ENCODE measurements at places on chromosomes 11 and 22. TPM values are rescaled to one million over a fixed set of nuclear protein-coding genes. Genes with fewer than 3 reads are reported as not detected.

GRCh38 chr11:112554586-112554985 lies 293.9 kb upstream of the PLET1 start:
- DNase-seq: peak; percentile 54

- no peak for DNase-seq
These were observed 53.3 kb upstream of the CLDN5 start for GRCh38 chr22:19577422-19577966.

The CDON gene
- polyA plus RNA-seq: 2.7 TPM

The CHST1 gene
- 0.06 TPM for polyA plus RNA-seq

DNA sequence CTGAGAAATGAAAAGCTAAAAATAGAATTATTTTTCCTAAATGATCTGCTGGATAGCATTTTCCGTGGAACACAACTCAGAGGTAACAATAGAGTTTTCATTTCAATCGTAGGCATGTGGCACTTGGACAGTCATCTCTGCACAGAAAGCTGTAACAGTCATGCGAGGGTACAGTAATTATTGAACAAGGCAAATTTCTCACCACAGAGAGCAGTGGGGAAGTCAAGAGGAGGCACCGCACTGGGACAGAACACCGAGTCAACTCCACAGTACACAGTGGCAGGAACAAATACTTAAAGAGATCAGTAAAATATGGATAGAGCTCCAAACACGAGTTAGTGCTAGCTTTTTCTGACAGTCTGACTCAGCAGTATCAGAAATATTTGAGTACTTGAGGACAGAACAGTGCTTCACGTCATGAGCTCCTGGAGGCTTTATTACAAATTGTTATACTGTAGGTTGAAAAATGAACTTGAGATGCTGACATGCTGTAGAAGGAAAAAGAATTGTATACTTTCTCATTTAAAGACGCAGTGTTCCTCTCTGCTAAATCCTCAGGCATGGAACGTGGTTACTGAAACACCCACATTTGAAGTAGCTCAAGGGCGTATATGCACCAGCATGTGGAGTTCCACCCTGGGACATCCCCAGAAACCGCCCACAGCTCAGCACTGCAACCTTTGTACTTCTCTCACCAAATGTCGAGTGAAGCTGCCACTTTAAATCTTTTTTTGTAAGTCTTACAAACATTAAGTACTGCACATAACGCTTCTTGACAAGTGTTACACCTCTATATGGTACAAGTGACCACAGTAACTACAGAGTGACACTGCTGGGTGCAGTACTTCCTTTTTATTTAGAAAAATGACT lies 27.4 kb upstream of the YPEL1 start:
- DNase-seq: no peak

The FOLR1 gene
- polyA plus RNA-seq: not detected

DNA sequence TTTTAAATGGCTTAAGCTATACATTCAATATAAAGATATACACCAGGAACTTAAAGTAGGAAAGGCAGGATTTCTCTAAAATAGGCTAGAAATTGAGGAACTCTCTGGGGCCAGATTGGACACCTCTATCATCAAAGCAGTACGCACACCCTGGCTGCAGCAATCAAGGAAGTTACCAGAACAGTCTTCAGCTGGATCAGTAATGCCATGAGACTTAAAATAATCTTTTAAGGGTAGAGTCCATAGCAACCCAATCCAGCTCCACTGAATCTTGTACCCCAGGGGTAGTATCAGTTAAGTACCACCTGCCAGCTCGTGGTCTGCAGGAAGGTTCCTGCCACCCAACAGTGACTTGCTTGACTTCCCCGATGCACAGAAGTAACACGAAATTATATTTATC lies 3.0 kb downstream of the RDX start:
- DNase-seq: no peak

DNA sequence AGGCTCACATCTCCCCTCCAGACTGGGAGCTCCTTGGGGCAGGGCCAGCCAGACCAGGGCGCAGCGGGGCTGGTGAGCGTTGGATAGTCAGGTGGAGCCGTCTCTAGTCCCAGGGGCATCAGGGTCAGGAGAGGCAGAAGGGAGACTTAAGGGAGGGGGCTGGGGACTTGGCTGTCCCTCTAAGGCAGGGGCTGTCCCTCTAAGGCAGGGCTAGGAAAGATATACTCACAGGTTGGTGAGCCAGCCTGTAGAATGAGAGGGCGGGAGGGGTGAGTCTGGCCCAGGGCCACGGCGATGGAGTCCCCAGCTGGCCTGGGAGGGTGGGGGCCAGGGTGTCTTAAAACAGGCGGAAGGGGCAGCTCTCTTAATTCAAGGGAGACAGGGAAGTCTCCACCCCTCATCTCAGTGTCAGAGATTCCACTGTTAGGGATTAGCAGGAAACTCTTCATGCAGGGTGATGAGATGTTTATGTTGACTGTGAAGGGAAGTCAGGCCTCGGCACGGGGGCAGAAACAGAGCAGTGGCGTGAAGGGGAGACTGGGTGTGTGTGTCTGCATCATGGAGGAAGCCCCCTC lies 11.3 kb downstream of the P2RY2 start:
- no peak for DNase-seq

- peak; percentile 88 for DNase-seq
These were observed 1.9 kb upstream of the ADM start for GRCh38 chr11:10302744-10303557.

The OR52I2 gene
- polyA plus RNA-seq: not detected

- peak; percentile 97 for DNase-seq
These were observed 2.0 kb downstream of the SERPINH1 start for GRCh38 chr11:75563978-75564552.

GRCh38 chr22:19773470-19774040 lies 13.0 kb downstream of the TBX1 start:
- DNase-seq: no peak

The C1QTNF5 gene
- polyA plus RNA-seq: 4.5 TPM

The TAF10 gene
- polyA plus RNA-seq: 171 TPM

- peak; percentile 98 for DNase-seq
These were observed 14.3 kb downstream of the ATP5MG start for GRCh38 chr11:118415739-118416068.

- peak; percentile 44 for DNase-seq
These were observed 13.0 kb upstream of the CXCR5 start for GRCh38 chr11:118870396-118871343.

- DNase-seq: peak; percentile 97
These were observed 26.3 kb upstream of the GNB1L start for GRCh38 chr22:19880786-19881569.

DNA sequence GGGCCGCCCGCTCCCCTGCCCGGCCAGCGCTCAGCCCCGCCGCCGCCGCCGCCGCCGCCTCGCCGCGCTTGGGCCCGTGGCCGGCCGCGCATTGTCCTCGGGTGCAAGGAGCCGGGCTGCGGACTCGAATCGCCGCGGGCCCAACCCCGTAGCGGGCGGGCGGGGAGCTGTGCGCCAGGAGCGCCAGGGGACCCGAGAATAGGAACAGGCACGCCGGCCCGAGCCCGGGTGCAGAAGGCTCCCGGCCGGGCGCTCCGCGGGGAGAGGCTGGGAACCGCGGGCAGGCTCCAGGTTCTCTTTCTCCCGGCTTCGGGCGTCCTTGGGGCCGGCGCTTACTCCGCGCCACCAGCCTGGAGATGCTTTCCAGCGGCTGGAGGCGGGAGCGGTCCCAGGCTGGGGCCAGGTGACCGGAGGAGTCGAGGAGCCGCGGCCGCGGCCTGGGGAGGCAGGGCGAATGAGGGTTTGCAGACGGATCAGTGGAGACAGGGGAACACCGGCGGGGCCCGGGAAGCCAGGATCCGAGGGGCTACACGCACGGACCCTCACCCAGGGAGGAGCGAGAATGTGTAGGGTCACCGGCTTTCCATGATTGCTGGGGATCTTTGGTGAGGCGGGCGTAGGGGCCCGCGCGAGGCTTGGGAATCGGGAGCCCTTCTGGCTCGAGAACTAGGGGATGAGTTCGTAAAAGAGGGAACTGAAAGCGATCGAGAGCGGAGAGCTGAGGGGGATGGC lies 726 bp downstream of the PKNOX2 start:
- DNase-seq: peak; percentile 73

DNA sequence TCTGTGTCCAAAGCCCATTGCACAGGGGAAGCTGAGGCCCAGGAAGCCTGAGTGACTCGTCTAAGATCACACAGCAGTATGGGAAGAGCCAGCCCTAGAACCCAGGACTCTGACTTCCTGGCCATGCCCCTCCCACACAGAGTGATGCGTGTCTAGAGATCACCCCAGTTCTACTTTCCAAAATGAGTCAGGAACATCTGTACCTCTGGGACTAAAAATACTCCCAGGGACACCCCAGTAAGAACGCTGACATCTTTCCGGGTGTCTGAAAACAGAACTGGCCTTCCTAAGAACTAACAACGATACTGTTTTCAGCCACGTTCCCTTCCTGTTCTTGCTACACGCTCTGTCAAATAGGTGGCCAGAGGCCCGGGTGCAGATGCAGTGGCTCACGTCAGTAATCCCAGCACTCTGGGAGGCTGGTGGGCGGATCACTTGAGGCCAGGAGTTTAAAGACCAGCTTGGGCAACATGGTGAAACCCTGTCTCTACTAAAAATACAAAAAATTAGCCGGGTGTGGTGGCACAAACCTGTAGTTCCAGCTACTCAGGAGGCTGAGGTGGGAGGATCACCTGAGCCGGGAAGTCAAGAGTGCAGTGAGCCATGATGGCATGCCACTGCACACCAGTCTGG lies 21.7 kb upstream of the PDGFB start:
- DNase-seq: peak; percentile 43

DNA sequence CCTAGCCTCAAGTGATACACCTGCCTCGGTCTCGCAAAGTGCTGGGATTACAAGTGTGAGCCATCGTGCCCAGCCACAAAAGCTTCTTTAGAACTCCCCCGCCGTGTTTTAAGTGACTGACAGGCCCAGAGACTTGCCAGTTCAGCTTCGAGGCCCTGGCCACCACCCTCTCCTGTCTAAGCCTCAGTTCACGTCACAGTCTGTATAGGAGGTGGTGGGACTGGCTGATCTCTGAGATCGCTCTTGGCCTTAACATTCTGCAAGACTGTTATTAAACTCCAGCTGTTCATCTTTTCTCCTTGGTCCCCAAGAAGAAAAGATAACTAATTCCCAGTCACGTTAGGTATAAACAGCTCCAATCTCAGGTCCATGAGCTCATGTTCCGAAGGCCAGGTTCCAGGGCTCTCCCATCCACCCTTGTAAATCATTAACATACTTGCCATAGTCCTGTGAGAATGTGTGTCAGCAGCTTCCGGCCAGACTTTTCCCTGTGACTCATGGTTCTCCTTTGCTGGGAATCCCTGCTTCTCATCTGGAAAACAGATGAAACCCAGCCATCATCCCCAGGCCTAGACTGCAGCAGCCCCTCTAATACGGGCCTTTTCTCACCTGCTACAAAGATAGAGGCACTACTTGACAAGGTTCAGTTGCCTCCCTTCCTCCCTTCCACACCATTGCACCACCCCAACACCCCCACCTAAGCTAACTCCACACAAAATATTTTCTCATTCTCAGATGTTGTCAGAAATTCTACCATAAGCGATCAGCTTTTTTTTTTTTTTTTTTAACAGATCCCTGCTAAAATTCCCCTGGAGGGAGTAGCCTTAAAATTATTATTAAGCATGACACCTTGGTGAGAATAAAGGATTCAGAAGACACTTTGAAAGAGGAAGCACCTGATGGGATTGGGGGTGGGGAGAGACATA lies 5.6 kb upstream of the KIAA0930 start:
- DNase-seq: peak; percentile 95

- DNase-seq: no peak
These were observed 39.7 kb downstream of the ACAT1 start for GRCh38 chr11:108160970-108161566.

DNA sequence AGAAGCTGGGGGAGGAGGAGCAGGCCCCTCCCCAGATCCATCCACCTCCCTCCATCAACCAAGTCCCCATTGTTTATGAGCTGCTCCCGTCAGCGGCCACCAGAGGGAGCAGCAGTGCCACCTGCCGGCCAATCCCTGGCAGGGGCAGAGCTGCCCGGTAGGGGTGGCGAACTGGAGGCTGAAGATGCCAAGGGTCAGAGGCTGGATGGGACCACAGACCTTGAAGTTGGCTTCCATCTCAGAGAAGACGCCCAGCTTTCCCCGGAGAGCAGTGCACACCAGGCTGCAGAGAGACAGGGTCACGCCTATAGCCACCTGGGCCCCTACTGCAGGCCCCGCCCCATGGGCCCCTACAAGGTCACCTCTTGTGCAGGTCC lies 3.6 kb downstream of the FIBP start:
- DNase-seq: peak; percentile 75

DNA sequence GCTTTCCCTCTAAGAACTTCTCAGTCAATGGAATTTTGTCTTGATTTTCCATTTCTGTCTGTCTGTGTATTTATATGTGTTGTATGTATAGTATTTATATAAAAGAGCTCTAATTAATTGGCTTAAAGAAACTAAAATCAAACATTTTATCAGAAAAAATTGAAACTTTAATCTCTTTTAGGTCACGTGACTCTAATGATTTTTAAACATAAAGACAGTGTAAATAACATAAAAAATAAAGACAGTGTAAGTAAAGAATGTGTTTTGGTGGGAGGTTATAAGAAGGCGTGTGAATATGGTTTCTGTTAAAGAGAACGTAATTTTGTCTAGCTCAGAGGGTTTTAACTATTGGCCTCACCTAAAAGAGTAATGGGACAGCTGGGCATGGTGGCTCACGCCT lies 2.4 kb downstream of the JAML start:
- DNase-seq: no peak

DNA sequence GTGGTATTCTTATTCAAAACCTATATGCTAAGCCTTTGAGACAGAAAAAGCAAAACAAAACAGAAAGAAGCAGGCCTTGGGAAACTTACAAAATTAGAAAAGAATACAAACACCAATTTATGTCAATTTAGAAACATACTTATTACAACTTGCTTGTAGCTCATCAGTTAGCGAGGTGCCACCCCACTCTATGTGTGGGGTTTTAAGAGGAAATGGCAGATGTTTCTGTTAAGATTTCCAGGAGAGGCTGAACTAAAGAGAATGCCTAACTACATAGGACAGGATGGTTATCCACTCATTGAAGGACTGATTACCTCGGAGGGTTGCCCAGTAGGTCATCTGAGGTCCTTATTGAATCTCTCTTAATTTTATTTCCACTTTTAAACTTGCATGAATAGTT lies 302.0 kb downstream of the ETS1 start:
- no peak for DNase-seq

DNA sequence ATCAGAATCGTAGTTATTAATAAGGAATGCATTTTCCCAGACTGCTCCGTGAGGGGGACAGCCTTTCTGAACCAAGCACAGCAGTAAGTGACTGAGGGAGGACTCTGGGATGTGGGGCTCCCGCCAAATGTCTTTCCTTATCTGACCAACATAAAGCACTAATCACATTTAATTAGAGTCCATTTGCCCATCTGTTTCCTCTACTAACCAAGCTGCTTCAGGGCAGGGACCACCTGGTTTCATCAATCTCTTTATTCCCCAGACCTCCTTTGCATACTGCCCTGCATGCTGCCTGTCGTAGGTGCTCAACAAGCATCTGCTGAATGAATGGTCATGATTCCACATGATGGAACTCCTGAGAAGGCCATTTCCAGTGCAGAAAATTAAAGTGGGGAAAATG lies 29.4 kb downstream of the SMCO4 start:
- no peak for DNase-seq
